ENCODE measurements at places on chromosomes 7 and 10. TPM values are rescaled to one million over a fixed set of nuclear protein-coding genes. Genes with fewer than 3 reads are reported as not detected.

GRCh38 chr10:127991543-127992255 is 84.8 kb downstream of the PTPRE start:
- H3K27ac ChIP-seq, result peak overlapping the region; percentile 56
- no peaks in the 10 kb centered on the region for H3K27me3 ChIP-seq

GRCh38 chr10:19920075-19920726 is 104.0 kb downstream of the PLXDC2 start:
- no peak overlapping the region for H3K4me3 ChIP-seq
- peaks cover 45% of the 10 kb centered on the region for H3K4me1 ChIP-seq
- no peak for DNase-seq
- H3K27ac ChIP-seq, result no peak overlapping the region

- H3K4me1 ChIP-seq, result no peaks in the 10 kb centered on the region
- no peaks in the 10 kb centered on the region for H3K27me3 ChIP-seq
- peaks cover 66% of the 10 kb centered on the region for H3K36me3 ChIP-seq
- no peak overlapping the region for H3K4me3 ChIP-seq
Observed at GRCh38 chr7:47525066-47525623, 56.8 kb downstream of the TNS3 start.

DNA sequence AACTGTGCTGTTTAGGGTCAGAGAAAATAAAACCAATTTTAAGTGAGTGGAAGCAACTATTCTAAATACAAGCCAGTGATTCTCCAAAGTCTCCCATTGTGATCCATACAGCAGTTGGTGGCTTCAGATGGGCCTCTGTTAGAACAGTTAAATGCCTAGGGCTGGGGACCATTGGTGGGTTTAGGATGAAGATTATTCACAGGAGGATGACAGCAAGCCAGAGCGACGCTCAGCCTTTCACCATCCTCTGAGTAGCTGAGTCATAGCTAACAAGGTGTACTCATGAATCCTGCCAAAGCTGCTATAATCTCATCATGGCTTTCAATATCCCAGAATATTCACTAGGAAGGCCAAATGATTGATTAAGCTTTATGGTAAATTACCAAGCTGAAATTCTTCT is 39.6 kb downstream of the STARD3NL start:
- DNase-seq, result no peak
- no peaks in the 10 kb centered on the region for H3K36me3 ChIP-seq
- H3K4me3 ChIP-seq, result no peak overlapping the region
- peaks cover 23% of the 10 kb centered on the region for H3K4me1 ChIP-seq

DNA sequence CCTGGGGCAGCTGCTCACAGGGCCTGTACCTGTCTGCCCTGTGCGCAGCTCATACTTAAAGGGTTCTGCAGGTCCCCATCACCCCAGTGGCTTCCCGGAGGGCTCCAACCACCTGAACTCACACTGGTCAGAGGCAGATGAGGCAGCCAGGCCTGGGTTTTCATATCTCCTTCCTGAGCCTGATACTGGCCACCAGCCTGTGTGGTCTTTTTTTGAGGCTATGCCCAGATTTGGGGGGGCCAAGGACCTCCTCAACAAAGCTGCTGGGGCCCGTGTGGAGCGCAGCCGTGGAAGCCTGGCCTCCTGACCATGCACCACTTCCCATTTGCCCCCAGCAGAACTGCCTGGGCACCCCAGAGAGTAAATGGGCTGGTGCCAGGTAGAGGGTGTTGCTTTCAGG is 25.7 kb downstream of the PNLIPRP2 start:
- no peaks in the 10 kb centered on the region for H3K27me3 ChIP-seq
- no peak overlapping the region for H3K27ac ChIP-seq
- H3K4me1 ChIP-seq, result no peaks in the 10 kb centered on the region
- no peak for DNase-seq
- no peak overlapping the region for H3K4me3 ChIP-seq

DNA sequence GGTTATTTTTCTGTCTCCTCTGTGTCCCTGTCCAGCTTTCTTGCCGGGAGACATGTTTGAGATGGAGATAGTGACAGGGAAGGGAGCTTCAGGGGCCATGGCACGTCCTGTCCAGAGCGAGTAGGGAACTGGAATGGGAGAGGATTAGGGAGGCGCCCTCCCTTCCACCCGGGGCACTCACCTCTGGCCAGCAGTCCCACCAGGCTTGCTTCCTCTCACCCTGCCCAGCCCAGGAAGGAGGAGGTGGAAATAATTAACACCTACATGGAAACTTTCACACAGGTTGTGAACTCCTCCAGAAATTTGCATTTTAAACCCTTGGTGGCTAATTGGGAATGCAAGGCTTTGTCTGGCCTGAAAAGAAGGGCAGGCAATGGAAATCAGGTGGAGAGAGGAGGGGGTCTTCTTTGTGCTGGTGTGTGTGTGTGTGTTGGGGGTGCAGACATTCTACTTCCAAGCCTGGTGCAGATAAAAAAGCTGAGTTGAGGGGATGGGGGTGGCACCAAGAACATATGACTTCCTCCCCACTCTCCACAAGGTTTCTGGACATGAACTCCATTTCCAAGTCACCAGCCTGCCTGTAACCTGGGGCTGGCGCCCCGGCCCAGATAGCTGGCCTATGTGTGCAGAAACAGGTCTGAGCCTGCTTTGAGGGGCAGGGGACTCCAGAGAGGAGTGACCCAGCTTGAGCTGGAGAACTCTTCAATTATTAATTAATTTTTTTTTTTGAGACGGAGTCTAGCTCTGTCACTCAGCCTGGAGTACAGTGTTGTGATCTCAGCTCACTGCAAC is 199.4 kb downstream of the CYP26A1 start:
- H3K4me3 ChIP-seq, result no peak overlapping the region
- DNase-seq, result no peak
- no peak overlapping the region for H3K27ac ChIP-seq
- H3K4me1 ChIP-seq, result no peaks in the 10 kb centered on the region
- no peaks in the 10 kb centered on the region for H3K27me3 ChIP-seq
- H3K36me3 ChIP-seq, result no peaks in the 10 kb centered on the region

TMEM140 gene
- 46.9 TPM for total RNA-seq

RAB19 gene
- not detected for total RNA-seq

TACR2 gene
- total RNA-seq, result 0.59 TPM

NPY4R gene
- total RNA-seq, result not detected

ADRA2A gene
- 21.8 TPM for total RNA-seq

SLC4A2 gene
- 74.3 TPM for total RNA-seq

CNPY4 gene
- total RNA-seq, result 10.3 TPM

NPFFR1 gene
- 1.8 TPM for total RNA-seq
